Amygdala (tissue), 56 donors: ENCODE measurements at places on chromosomes 2 and 18.

DNA sequence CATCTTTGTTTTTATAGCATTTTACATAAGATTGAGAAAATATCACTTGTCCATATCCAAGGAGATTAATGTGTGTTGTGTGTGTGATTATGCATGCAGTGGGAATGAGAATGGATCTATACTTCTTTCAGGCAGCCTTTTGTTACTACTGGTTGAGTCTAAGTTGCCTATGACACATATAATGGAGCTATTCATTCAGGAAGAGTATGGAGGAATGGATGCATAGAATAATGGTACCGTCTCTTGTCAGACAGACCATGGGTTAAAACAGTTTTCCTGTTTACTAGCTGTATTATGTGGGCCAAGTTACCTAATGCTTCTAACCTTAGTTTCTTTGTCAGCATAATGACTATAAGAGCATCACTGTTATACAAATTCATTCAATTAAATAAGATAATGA, 155.4 kb upstream of the KYNU start:
- DNase-seq, result no peak

GRCh38 chr2:161580021-161580420, 44.2 kb upstream of the SLC4A10 start:
- DNase-seq, result no peak

DNA sequence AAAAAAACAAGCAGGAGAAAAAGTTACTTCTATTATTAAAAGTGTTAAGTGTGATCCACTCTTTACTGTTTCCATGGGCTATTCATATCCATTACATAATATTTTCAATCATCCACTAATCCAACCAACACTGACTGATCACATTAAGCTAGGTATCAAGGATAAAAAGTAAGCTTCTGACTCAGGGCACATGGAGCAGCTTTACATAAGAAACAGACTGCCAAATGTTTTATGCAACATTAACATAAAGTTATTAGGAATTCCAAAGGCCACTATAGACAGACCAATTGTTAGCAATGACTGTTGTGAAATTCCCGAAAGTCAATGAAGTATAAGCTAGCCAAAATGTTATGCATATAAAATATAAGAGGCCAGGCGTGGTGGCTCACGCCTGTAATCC, 277.6 kb downstream of the ZEB2 start:
- DNase-seq, result no peak

DNA sequence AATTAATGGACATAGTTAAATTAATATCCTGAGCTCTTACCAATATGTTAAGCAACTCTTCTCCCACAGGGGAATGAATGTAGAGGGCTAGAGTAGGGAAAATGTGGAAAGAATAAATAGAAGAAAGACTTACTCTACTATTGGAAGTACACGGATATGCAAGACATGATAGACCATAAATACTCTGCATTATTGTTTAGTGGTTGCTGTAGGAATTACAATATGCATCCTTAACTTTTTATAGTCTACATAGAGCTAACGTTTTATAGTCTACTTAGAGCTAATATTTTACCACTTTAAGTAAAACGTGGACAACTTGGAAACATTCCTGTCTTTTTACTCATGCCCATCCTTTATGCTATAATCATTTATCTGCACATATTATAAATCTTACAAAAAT, 163.8 kb upstream of the GALNT5 start:
- DNase-seq, result no peak
